ENCODE measurements at places on chromosomes 1 and 21.

- peak; percentile 69 for DNase-seq
These were observed 11.0 kb downstream of the TP53BP2 start for GRCh38 chr1:223834660-223835263.

DNA sequence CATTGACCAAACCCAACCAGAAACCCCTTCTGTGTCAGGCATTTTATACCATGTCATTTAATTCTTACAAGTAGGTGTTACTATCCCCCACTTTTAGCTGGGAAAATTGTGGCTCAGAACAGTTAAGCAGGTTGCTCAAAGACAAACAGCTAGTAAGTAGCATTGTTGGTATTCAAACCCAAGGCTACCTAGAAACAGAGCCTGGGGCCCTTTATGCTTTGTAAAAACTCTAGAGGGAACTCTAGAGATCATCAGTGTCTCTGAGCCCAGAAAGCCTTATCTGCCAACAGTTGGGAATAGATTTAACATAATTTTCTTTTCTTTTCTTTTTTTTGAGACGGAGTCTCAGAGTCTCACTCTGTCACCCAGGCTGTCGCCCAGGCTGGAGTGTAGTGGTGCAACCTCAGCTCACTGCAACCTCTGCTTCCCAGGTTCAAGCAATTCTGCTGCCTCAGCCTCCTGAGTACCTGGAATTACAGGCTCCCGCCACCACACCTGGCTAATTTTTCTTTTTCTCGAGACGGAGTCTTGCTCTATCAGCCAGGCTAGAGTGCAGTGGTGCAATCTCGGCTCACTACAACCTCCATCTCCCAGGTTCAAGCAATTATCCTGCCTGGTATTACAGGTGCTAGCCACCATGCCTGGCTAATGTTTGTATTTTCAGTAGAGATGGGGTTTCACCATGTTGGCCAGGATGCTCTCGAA lies 48.5 kb upstream of the OSBPL9 start:
- DNase-seq: no peak

DNA sequence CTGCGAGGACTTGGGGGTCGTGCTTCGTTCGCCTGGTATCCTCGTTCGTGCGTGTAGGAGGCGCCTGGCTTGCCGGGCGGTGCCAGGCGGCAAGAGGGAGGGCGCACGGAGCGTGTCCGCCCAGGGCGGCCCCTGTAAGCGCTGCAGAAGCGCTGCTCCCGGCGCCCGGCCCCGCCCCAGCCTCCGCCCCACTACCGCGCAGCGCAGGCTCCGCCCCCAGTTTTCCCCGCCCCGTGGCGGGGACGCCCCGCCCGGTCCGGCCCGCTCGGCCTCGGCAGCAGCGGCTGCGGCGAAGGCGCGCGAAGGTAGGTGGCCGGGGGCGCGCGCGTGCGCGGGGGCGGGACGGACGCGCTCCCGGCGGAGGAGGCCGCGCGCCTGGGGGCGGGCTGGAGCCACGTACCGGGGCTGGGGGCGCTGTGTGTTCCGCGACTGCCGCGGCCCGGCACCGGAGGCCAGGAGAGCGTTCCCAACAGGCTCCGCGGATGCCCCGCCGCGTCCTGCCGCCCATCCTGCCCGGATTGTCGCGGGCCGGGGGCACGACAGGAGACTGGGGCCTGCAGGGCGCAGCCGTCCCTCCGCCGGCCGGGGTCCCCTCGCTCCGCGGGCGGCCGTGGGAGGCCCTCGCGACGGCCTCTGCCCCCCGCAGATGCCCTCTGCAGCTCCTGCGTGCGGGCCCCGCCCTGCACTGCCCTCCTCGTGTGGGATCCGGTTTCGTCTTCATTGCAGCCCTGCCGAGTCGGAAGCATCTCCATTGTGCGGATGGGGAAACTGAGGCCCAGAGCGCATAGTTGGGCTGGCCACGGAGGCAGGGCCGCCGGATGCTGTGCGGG lies 7.7 kb upstream of the CROCC start:
- peak; percentile 96 for DNase-seq

GRCh38 chr1:1543706-1544099 lies 3.3 kb upstream of the TMEM240 start:
- no peak for DNase-seq

- DNase-seq: no peak
These were observed 1536.7 kb upstream of the B3GALT2 start for GRCh38 chr1:194723067-194723466.

DNA sequence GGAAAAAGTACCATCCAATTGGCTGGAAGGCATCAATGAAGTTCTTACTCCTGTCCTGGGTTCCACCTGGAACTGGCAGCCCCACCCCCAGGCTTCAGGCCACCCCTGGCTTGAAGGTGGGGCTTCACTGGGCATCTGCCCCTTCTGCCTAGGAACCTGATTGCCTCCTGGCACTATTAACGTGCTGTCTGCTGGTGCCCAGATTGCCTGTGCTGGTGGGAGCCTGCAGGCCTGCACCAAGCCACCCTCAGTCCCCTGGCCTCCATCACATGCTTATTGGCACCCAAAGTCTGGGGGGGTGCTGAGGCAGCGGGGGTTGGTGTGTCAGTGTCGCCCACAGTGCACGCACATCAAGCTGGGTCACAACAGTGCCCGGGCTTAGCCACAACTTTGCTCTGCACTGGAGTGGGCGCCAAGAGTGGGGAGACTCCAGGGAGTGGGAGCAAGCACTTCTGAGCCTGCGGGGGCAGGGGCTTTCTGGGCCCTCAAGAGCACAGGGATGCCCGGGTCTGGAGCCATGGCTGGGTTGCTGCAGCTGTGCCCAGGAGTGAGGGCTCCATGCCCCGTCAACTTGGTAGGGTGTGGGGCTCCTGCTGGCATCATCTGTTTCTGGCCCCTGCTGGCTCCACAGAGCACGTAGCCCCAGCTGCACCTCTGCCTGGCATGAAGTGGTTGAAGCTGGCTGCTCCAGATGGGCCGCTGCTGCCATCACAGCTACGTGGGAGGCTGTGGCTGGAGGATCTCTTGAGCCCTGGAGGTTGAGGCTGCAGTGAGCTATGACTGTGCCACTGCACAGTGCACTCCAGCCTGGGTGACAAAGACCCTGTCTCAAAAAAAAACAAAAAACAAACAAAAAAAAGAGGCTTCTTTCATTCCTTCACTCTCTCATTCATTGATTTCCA lies 4.1 kb upstream of the LSM10 start:
- no peak for DNase-seq

DNA sequence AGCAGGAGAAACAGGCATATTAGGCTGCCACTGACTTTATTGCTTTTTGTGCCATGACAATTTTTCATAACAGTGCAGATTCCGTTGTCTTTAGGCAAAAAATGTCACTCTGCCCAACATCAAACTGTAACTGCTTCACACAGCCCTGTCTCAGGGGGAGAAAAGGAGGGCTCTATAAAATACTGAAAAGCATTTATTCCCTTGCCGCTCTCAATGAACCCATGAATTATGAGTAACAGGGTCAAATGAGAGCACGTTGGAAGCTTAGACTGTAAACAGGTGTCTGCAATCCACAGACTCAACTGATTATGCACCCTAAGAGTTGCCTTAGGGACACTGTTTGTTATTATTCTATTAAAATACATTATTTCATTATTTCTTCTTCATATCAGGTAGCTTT lies 292.1 kb upstream of the FMN2 start:
- no peak for DNase-seq

DNA sequence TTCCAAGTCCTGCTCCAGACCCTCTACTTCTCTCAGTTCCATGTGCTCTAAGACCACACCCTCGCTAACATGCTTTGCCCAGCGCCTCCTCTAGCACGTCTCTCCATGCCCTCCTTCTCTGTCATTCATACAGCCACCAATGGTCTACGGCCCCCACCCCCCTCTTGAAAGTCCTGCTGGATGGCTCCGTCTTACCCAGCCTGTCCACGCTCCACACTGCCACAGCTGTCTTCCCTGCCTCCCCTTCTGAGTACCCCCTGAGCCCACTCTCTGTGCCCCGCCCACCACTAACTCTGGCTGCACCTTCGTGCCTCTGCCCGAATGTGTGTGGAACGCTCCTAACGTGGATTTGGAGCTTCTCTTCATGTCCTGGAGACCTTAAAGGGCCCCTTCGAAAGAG lies 244.6 kb downstream of the TRABD2B start:
- no peak for DNase-seq

GRCh38 chr21:21345296-21345695 lies 347.1 kb downstream of the NCAM2 start:
- no peak for DNase-seq

DNA sequence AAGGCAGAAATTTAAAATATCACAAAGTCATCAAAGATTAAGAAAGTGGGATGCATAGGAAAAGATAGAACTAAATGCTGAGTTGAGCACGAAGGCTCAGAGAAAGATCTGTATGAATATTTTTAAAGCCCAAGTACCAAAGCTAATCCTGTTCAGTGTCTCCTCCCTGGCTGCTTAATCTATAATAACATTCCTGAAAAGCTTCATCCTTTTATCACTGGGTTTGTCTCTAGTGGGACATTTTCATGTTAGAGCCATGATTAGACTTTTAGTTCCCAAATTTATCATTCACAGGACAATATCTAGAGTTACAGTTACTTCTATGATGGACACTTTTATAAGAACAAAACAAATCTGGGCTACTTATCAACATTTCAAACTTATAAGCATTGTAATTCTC lies 38.6 kb downstream of the TNFSF18 start:
- no peak for DNase-seq

GRCh38 chr1:15592285-15592684 lies 7.4 kb upstream of the AGMAT start:
- DNase-seq: no peak

DNA sequence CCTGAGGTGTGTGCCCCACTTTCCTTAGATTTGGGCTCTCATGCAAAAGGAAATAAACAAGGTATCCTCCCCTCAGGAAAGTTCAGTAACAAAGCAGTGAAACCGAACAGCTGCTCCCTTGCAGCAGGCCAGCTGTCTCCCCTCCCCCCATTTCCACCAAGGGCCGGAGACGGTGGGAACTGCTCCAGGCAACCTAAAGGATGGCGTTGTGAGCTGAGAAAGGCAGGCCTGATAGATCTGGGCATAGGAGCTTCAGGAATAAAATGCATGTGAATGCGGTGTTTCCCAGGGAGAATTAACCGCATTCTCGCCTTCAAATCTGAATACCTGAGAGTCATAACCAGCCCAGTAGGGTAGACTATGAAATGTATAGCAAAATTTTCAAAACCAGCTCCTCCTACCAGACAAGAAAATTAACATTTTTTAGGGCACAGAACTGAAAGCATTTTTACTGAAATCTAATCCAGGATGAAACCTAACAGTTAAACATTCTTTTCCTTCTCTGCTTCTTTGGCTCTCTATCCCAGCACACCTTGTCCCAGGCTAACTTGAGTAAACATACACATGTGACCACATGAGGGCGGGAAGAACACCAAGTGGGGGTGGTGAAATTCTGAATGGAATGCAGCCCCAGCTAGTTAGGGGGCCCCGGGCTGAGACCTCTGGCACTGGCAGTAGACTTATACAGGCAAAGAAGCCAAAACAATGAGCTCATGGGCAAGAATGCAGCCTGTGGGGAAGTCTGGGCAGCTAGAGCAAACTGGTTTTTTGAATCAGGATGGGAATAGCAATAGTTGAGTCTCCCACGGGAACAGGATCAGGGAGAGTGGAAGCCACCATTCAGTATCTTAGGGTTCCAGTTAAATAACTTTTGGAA lies 11.5 kb downstream of the MCL1 start:
- peak; percentile 75 for DNase-seq

DNA sequence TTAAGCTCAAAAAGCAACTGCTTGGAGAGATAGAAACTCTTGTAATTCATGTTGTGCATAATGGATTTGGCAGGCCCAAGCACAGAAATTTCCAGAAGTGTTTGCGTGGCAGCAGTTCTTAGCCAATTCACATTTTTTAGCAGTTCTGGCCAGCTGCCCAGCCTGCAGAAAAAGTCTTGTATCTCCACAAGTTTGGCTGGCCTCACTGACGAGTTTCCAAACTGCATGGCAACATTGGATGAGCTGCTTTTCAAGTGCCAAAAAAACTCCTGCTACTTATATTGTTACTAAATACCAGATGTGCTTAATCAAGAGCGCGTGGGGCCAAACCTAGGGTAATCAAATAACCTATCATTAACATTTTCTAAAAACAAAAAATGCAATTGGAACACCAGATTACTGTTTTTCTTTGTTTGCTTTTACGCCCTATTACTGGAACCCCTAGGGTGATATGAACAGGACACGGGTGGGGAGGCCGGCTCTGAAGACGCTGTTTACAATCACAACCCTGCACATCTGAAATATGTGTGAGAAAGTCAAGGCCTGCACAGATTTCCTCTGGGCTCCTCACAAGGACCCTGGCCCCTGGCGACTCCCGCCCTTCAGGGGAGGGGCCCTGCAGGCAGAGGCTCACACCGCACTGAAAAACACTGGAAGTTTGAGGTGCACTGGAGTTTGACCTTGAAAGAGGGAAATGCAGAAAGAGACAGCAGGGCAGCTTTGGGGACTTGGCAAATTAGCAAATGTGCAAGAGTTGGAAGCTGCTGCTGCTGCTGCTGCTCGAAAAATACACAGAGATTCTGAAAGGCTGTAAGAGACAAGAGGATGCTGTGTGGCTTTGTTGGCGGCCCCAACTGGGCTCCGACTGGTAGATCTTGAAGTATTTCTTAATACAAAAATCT lies 55.2 kb upstream of the TARBP1 start:
- DNase-seq: no peak

DNA sequence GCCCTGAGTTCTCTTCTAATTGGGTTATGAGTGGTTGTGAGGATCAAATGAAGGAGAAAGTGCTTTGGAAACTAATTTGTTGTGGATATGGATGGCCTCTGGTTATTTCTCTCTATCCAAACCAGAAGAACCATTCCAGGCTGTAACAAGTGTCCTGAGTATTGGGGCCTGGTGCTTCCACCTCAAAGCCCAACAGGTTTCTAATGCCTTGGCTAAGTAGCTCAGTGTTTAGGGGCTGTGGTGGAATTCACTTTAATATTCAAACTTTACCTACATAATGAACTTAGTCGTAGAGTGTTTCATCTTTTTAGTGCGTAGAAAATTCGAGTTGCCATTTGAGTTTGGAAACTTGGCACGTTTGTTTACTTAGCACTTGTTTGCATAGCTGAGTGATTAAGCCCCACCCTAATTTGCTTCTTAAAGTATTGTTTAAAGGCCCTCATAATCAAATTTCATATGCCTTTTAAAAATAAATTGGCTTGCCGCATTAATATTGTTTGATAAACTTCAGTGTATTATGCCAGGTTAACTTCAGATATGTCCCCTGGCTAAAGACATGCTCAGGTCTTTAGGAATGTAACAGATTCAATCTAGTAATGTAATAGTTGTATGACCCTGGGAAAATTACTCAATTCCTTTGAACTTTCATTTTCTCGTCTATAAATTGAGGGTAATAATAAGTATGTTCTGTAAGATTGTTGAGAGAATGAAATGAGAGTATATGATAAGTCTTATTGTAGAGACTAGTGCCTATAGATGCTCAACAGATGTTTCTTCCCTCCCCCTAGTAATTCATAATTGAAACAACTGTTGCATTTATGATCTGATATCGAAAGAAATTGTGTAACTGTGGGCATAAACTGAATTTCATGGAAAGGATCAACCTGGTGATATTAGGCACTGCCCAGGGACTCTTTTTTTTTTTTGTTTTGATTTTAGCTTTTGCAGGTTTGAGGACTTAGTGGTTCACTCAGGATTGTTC lies 1.6 kb downstream of the AGO4 start:
- no peak for DNase-seq

- no peak for DNase-seq
These were observed 10.4 kb upstream of the ITPKB start for GRCh38 chr1:226749467-226749866.
